ENCODE measurements at places on chromosomes 5 and 9.

GRCh38 chr9:113909421-113909820 is 33.3 kb downstream of the ZNF618 start:
- DNase-seq = no peak

DNA sequence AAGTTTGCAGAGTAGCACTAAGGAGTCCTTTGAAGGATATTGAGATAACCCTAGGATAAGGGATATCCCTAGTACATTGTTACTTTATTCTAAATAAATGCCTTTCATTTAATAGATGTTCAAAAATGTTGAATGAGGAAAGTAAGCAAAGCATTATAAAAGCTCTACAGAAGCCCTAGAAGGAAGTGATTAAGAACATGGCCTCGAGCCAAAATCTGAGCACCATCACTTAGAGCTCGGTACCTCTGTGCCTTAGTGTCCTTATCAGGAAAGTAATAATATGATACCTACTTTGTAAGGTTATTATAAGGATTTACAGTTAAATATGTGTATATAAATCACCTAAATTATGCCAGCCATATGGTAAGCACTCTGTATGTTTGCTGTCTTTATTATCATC is 242.6 kb downstream of the KIAA0825 start:
- no peak for DNase-seq

DNA sequence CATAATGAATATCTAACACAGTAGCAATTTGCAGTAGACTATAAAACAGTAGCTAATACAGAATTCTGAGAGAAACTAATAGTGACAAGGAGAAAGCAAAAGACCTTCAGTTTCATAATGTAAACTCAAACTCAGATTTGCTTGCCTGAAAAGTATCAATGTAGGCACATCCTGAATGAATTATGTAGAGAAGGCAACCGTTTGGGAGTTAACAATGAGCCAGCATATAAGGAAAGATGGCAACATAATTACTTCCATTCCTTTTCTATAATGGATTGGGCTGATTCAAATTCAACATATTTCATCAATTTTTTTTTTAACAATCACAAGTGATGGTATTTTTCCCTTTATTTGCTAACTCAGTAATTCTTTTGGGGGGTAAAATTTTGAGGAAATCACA is 261.6 kb downstream of the SEMA5A start:
- DNase-seq = no peak

DNA sequence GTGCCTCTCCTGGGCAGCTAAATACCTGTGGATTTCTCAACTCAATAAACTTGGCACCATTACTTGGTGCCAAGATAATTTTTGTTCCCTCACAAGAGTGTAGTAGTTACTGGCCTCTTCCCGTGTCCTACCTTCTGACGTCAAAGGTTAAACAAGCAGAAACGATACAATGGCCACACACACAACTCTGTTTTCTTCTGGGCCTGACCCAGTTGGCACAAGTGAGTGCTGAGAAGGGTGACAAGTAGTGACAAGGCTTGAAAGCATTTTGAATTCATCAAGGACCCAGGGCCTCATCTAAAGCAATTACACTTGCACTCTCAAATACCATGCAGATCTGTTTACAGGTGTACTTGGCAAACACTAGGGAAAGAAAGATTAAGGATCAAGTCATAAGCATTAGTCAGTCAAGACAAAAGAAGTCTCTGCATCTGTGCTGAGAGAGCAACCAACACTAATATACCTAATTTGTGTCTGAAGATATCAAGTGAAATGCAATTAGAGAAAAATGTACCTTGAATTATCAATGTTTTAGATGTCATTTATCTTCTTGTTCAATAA is 30.8 kb downstream of the RASEF start:
- DNase-seq = no peak

DNA sequence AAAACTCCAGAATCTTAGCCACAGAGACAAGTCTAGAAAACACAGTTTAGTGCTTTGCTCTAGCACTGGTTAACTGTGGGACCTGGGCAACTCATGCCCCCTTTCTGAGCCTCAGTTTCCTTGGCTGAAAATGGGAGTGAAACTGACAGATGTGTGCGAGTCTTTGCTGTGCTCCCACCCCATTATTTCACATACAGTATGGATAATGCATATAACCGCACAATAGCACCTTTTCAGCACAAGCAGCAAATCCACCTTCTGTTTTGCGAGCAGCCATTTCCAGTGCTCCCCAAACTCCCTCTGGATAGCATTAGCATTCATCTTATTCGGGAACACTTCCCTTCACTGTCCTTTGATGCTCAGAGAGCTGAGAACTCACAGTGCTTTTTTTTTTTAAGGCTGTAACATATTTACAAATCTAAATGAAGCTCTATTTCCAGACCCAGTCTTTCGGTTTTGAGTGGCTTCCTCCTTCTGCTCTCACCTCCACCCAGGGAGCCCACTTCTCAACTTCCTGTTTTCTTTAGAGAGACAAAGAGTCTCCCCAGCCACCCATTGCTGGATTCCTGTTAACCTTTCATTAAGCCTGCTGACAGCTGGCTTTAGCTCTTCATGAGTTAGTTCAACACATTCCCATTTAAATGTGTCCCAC is 49.2 kb downstream of the TIMD4 start:
- no peak for DNase-seq
